Activated CD8-positive, alpha-beta memory T cell treated with anti-CD3 and anti-CD28 coated beads for 1 hour (primary cell): ENCODE measurements at places on chromosomes 11 and 22.

DNA sequence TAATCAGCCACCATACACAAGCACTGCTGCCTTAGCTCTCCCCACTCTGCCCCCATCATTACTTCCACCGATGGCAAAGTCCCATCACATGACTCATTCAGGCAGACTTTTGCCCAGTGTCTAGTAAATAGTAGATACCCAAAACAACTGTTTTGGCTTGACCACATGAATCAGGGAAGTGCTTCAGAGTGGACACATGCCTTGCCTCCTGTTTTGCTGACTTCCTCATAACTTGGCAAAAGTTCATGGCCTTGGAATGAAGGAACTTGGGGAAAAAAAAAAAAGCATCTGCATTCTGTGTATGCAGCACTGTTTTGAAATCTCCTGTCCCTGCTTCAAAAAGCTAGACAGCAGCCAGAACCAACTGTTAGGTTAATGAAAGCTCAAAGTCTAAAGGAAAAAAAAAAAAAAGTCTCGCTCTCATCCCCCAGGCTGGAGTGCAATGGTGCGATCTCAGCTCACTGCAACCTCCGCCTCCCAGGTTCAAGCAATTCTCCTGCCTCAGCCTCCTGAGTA, 335.3 kb downstream of the FAM181B start:
- DNase-seq, result no peak

DNA sequence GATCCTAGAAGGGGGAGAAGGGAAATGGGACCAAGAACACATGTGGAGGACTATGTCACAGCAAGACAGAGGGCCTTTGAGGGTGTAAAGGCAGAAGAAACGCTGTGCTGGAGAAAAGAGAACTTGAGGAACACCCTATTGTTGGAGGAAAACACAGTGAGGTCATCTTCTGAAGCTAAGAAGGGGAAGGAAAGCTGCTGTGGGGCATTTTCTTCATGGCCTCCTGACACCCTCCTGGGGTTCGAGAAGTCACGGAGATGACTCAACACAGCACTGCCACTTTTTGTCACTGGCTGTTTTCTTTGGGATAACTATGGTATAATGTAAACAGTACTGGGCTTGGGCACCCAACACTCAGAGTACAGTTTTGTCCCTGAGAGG, 492.6 kb upstream of the CADM1 start:
- DNase-seq, result no peak

DNA sequence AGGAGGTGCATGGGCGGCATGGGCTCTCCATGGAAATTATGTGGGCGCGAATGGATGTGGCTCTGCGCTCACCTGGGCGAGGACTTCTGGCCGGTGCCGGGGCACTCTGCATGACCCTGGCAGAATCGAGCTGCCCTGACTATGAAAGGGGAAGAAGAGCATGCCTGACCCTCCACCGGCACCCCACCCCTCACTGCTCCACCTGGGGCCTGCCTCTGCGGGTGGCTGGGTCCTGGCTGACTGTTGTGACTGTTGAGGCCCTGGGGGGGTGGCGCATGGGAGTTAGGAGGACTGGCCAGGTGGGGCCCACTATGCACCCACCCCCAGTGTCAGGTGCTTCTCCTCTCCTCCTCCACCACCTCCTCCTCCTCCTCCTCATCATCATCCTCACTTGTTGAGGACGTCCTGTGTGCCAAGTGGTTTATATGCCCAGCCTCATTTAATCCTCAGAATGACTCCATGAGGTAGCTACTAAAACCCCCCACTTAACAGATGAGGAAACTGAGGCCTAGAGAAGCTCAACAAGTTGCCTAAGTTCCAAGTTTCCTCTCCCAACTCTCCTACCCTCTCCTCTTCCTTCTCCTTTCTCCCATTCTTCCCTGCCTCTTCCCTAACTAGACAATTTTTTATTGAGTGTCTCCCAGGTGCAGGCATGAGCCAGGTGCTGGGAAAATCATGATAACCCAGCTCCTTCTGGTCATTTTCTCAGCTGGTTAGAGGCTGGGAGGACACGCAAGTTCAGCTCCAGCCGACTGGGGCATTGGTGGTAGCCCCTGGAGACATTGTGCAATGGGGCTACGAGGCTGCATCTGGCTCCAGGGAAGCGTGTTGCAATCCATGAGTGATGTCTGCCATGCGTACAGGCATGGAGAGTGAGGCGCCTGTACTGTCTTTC, 2.3 kb downstream of the MYEOV start:
- DNase-seq, result no peak

GRCh38 chr11:128886406-128887124, 4.6 kb upstream of the KCNJ5 start:
- no peak for DNase-seq

DNA sequence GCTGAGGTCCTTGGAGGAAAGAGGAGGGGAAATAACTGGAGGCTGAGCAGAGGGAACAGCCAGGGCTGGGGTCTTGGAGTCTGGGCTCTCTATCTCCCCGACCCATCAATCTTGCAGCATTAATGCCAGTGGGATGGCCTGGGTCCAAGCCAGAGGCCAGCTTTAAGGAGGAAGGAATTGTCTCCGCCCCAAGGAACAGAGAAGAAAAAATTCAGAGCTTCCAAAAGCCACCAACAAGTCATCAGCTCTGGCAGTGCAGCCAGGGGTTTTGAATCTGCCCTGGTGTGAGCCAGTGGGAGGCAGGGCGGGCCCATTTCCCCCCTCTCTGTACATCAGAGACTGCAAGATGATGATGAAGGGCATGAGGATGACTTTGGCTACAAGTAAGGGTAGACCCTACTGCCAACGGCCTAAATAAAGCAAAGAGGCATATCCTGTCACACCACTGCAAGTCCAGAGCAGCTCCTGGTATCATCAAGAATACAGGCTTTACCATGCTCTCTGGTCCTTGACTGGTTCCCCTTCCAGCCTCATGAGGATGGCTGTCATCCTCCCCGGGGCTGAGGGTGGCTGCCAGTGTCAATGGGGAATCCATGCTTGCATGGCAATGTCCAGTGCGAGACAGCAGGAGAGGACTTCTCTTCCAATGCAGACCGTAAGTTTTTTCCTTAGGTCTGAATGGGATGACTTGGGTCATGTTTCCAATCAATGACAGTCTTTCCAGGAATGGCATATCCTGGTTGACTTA, 34.4 kb downstream of the LRRC32 start:
- no peak for DNase-seq

GRCh38 chr22:38788021-38788816, 5.7 kb downstream of the DNAL4 start:
- DNase-seq, result no peak

GRCh38 chr11:67404515-67405195, 772 bp downstream of the TBC1D10C start:
- no peak for DNase-seq

DNA sequence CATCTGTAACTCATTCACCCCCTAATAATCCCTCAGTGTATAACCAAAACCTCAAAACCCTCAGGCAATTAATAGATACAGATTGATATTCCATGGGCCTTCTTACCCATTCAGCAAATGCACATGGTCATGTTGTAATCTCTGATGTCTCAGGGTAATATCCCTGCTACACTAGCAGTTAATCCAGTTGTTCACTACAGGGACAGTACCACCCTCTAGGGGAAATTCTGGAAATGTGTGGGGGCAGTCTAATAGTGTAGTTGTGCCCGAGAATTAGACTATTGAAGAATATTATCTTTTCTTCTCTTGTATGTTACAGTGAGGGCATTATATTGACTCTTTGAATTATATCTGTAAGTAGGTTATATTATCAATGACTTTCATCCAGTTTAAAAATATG, 175.4 kb downstream of the CWF19L2 start:
- DNase-seq, result no peak

- no peak for DNase-seq
These were observed 69.1 kb downstream of the FCHSD2 start for GRCh38 chr11:73072935-73073481.

- no peak for DNase-seq
These were observed 4.1 kb upstream of the NUDT8 start for GRCh38 chr11:67633758-67634365.

DNA sequence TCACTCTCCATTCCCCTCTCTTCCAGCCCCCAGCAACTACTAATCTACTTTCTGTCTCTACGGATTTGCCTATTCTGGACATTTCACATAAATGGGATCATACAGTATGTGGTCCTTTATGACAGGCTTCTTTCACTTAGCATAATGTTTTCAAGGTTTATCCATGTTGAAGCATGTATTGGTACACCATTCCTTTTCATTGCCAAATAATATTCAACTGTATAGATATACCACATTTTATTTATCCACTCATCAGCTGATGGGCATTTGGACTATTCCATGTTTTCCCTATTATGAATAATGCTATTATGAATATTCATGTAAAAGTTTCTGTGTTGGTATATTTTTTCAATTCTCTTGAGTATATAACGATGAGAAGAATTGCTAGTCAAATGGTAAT, 54.5 kb downstream of the MRTFA start:
- no peak for DNase-seq

GRCh38 chr11:80860632-80861031, 1419.8 kb upstream of the TENM4 start:
- DNase-seq, result no peak

GRCh38 chr22:49116486-49117120, 711.1 kb downstream of the BRD1 start:
- no peak for DNase-seq

GRCh38 chr11:78079232-78080083, at the start of gene NDUFC2:
NDUFC2 (minus strand) TSS chr11:78079862; CDS start chr11:78079744, 118 bp downstream.
- DNase-seq, result no peak

- no peak for DNase-seq
These were observed 11.5 kb downstream of the TMPRSS13 start for GRCh38 chr11:117917591-117918151.

DNA sequence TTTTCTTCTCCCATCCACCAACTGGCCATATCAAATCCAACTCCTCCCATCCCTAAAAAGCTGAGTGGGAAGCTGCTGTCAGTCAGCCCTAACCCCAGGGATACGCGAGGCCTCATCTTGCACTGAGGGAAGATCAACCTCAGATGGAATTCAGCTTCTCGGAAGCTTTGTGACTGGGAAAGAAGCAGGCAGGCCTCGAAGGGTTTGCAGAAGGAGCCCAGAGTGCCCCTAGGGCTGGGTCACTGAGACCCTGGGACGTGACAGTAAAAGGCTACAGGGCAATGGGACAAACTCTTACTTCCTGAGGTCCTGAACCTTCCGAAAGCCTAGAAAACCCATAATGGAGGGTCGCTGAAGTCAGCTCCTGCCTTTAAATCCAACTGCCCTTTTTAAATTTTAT, 34.4 kb upstream of the NNMT start:
- no peak for DNase-seq

- no peak for DNase-seq
These were observed 16.5 kb upstream of the BMAL1 start for GRCh38 chr11:13260963-13261588.

- no peak for DNase-seq
These were observed 60.9 kb upstream of the TENM4 start for GRCh38 chr11:79501707-79502106.

DNA sequence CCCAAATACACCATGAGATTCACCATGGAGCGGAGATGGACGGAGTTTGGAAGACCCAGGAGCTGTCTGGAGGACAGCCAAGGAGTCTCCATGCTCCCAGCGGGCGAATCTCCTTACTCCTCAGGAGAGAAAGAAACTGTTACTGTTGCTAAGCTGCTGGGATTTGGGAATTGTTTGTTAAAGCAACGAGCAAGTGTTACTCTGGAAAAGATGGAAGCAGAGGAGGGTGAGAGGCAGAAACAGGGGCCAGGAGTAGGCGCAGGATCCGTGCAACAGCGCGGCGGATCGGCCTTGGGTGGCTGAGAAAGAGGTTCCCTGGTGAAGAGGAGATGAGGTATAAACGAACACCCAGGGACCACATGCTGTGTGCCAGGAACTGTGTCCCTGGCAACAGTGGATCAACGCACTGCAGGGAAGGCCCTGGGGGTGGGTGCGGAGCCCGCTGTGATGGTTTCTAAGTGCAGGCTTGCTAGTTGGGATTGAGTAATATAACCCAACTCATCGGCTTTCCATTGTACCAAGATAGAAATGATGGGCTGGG, 1436.4 kb downstream of the BRD1 start:
- no peak for DNase-seq

DNA sequence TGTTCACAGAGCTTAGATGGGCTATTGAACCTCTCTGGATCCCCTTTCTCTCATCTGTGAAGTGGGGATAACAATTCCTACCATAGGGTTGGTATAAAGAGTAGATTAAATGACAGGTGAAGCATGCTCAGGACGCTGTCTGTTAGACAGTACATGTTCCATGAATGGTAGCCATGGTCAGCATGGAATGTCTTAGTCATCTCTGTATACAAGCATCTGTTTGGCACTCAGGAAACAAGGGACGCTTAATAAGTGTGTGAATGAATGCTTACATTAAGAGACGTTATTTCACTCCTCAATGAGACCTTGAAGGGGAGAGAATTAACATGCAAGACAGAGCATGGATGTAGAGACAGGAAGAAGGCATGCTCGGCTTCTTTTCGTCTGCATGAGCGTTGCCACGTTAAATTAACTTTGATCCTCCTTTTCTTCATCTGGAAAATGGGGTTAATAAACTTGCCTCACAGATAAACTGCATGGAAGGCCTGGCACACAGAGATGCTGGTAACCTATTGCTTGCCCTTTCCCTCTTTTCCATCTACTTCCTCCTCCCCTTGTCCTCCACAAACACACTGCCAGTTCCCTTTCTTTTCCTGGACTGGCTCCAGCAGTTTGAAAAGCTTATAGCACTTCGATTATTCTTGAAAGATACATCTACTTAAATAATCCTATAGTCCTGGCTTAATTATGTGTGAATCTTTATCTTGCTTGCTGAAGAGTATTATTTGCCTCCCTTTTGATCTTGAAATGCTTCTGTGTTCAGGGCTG, 267.2 kb upstream of the MTNR1B start:
- DNase-seq, result no peak

DNA sequence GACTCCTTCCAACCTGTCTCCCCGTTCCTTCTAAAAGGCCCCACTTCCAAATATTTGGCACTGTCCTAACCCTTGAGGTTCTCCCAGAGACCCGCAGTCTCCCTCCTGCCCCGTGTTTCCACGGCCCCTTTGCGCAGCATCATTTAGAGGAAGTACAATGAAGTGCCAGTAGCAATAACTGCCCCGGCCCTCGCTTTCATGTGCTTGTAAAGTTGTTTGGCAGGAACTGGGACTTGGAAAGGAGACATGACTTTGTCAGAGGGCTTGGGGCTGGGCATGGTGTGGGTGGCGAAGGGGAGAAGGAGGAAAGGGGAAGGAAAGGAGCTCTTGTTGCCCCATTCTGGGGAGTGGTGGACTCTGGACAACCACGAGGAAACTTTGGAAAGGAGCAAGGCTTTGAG, 2.6 kb downstream of the CD44 start:
- no peak for DNase-seq

GRCh38 chr11:32594272-32594671, 10.6 kb downstream of the EIF3M start:
- no peak for DNase-seq
